Daoy (cell line): ENCODE measurements at places on chromosomes 1 and 21. TPM values are rescaled to one million over a fixed set of nuclear protein-coding genes. Genes with fewer than 3 reads are reported as not detected.

CELA3B gene
- total RNA-seq: not detected in 2 replicates

GUCA2A gene
- total RNA-seq: not detected in 2 replicates

LYPLAL1 gene
- total RNA-seq: 16.2 and 36.1 TPM in 2 replicates

PEX10 gene
- total RNA-seq: 33.4 and 36.3 TPM in 2 replicates

CLCNKA gene
- not detected in 2 replicates for total RNA-seq

VHLL gene
- not detected in 2 replicates for total RNA-seq

VASH2 gene
- total RNA-seq: 4.4 and 4.8 TPM in 2 replicates

CCDC185 gene
- 0.06 and 0.11 TPM in 2 replicates for total RNA-seq

APP gene
- 156 and 162 TPM in 2 replicates for total RNA-seq

LAMC1 gene
- total RNA-seq: 106 and 117 TPM in 2 replicates

C2CD4D gene
- total RNA-seq: not detected in 2 replicates

CD244 gene
- total RNA-seq: not detected in 2 replicates

SPRR2E gene
- total RNA-seq: not detected in 2 replicates

NPHS2 gene
- not detected in 2 replicates for total RNA-seq

PAQR7 gene
- 6.1 and 7.9 TPM in 2 replicates for total RNA-seq

GRCh38 chr21:31553926-31554325 is 105.6 kb upstream of the SOD1 start:
- no peak for DNase-seq

GRCh38 chr21:37561506-37561905 is 194.9 kb downstream of the DYRK1A start:
- no peak for DNase-seq

GRCh38 chr1:8022395-8023286 is 3.5 kb downstream of the ERRFI1 start:
- DNase-seq: no peak

- peak; percentile 74 for DNase-seq
Measured at GRCh38 chr1:3727042-3727824, 25.0 kb upstream of the CCDC27 start.

- DNase-seq: no peak
Measured at GRCh38 chr1:61013946-61014667, 68.3 kb upstream of the NFIA start.

DNA sequence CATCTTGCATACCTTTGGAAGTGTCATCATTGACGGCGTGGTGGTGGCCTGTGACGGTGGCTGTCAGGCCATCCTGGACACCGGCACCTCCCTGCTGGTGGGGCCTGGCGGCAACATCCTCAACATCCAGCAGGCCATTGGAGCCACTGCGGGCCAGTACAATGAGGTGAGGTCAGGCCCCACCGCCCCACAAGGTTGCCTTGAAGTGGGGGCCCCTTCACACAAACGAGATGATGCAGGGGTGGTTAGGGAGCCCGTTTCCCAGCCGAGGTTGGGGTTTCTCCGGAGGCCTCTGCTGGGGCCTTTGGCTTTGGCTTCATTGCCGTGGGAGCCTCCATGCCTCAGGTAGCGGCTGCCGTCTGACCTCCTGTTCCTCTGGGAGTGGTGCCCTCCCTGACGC is 29.6 kb downstream of the KCNA10 start:
- DNase-seq: no peak

GRCh38 chr1:106173101-106173500 is 883.4 kb upstream of the PRMT6 start:
- DNase-seq: no peak

- no peak for DNase-seq
Measured at GRCh38 chr1:33338048-33338439, 17.1 kb upstream of the A3GALT2 start.

GRCh38 chr1:47521034-47521881 is 83.4 kb downstream of the FOXD2 start:
- DNase-seq: peak; percentile 23

DNA sequence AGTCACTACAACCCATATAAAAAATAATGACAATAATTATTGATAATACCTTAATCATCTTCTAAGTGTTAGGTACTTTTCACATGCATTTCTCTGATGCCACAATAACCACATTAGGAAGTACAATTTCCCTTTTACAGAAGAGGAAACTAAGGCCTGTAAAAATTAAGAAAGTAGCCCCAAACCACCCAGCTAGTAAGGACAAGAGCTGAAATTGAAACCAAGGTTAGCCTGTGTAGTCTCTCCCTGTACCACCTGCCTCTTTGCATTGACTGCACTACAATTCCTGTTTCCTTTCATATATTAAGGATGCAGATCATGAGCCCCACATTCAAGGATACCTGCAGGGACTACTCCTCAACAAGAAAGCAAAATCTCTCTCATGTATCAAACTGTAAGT is 288.8 kb downstream of the GPATCH2 start:
- no peak for DNase-seq

- no peak for DNase-seq
Measured at GRCh38 chr1:182046763-182047162, 14.7 kb downstream of the ZNF648 start.

DNA sequence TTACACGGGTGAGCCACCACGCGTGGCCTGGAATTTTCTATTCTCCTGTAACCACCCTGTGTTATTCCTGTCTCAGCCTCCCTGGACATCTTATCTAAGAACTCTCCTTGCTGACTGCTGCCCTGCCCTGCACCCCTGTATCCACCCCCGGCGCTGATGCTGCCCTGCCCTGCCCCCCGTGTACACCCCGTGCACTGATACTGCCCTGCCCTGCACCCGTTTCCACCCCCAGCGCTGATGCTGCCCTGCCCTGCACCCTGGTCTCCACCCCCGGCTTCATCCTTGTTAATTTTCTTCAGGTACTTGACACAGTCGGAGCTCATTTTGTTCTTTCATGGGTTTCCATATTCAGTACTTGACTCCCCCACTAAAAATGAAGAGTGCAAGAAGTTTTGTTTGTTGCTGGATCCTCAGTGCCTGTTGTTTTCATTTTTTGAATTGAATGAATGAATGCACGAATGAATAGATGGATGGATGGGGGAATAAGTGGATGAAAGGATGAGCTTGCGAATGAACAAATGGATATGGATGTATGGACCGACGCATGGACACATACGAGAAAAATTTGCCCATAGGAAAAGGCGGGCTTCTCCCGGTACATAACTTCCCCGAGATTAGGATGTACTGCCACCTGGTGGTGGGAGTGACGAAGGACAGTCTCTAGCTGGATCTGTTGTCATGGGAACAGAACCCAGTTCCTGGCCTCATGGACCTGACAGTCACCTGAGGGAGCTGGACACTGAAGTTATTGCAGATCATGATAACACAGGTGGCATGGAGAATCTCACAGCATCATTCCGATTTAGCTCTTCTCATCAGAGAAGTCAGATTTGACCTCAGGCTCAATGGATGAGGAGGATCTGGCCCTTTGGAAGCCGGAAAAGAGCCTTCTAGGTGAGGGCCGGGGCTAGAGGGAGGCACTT is 14.9 kb downstream of the AADACL4 start:
- peak; percentile 82 for DNase-seq

DNA sequence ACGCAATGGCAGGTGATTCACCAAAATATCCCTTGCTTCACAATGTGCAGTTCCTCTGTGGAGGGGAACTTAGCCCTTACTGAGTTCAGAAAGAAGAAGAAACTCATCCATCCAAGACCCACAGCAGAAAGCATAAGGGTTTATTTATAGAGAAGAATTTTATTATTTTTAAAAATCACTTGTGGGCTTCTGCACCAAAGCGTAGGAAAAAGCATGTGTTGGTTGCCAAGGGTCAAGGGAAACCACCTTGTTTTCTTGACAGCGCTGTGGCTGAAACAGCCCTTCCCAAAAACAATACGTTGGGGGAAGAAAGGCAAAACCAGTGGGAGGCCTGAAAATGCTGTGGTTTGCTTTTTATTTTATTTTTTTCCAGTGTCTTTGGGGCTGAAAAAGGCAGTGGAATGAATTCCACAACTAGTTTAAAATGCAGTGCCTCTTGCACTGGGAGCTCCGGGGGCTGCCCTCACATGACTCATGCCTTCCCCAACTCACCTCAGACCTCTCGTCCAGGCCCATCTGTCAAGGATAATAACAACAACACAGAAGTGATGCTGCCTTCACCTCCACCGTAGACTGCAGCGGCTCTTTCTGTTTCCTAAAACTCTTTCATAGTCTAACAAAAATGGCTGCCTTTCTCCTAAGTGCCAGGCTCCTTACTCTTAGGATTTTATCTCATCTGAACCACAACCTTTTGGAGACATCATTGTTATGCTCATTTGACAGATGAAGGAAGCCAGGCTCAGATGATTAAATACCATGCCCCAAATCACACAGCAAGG is 224.2 kb upstream of the JUN start:
- DNase-seq: peak; percentile 38

DNA sequence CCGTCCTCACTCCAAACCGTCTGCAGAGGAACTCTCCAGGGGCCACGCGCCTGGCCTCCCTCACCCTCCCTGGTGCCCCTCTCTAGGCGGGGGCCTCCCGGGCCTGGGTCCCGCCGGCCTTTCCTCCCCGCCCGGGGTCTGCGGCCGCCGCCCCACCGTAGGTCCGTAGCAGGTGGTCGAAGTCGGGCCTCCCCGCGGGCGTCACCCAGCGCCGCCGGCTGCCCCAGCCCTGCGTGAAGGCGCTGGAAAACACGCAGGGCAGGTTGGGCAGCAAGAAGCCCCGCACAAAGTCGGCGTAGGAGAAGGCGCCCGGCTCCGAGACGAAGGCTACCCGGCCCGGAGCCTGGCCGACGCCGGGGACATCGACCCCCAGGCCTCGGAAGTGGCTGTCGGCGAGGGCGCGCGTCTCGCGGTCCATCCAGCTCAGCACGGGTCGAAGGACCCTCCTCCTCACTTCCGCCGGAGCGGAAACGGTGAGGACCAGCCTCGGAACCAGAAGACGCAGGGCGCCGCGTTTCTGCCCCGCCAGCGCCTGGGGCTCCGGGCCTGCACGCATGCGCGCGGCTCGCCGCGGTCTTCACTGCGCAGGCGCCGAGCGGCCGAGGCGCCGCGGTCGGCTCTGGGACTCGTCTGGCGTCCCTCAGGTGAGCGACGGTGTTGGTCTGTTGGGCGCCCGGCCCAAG is at the start of the genes JMJD4 and SNAP47:
Gene JMJD4, minus strand, starts transcription at position 447 of the 683 bp plus-strand sequence. Its CDS starts 29 bp downstream, at position 418.
Gene SNAP47, plus strand, starts transcription at position 580 of the 683 bp plus-strand sequence. CDS start 12,302 bp downstream, outside the sequence.
- DNase-seq: peak; percentile 95

GRCh38 chr1:21855257-21856096 is 43.4 kb downstream of the LDLRAD2 start:
- DNase-seq: peak; percentile 48

GRCh38 chr1:103087256-103087655 is 21.1 kb downstream of the COL11A1 start:
- no peak for DNase-seq

DNA sequence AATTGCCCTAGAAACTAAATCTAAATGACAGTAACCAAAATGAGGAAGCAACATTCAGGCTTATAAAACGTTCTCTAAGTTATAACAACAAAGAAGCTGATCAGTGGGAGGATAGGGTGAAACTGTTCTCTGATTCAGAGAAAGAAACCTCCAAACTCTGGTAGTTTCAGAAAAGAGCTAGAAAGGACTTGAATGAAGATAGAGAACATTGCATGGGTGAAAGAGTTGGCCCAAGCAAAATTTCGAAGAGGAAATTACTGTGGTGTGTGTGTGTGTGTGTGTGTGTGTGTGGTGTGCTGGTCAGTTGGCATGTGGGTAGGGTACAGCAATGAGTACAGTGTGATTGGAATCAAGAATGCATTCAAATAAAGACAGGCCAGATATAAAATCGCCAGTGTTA is 16.5 kb upstream of the SPAG17 start:
- DNase-seq: no peak

DNA sequence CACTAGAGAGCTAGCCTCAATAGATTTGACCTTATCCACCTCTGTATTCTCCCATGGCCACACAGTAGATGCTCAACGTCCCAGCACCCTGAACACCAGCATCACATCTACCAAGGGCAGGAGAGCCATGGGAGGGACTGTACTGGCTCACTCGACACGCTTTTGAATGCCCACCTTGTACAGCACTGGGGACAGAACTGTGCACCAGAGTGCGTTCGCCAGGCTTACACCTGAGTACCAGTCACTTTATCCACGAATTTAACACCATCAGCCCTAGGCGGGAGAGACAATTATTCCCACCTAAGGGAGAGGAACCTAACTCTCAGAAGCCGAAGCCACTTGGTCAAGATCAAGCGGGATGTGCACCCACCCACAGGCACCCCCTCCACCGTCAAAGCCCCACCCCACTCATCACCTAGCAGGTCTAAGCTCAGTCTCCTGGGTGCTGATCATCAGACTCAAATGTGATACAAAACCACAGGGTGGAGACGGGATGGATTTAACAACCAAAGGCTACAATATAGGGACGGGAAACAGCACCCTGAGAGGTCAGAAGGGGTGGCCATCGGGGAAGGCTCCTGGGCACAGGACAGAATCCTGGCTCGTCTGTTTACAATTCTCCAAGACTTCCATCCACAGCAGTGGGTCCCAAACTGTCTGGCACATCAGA is 110.5 kb downstream of the GLIS1 start:
- no peak for DNase-seq

GRCh38 chr1:97245026-97245425 is 523.4 kb downstream of the PTBP2 start:
- no peak for DNase-seq

DNA sequence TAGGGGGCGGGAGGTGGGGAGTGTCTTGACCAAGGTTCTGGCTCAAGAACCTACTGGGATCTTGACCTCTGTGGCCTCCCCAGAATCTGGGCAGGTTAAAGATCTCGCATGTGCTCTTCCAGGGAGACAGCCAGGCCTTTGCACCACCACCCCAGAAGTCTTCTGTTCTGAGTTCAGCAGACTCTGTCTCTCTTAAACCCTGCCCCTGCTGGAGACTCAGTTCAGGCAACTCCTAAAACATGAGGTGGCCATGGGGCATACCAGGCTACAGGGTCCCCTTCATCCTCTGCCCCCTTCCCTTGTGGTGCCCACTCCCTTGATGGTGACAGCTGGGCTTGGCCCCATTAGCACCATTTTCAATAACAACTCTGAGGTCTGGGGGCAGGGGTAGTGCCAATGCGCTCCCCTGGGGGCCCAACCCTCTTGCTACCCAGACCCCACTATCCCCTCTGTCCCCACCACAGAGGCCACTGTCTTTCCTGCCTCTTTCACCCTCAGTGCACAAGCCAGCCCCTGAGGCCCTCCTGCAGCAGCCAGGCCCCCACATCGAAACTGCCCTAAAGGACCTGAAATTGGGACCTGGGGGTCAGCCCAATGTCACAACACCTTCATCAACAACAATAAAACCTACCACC is 132.7 kb upstream of the RUNX3 start:
- no peak for DNase-seq

GRCh38 chr1:180841415-180841814 is 71.3 kb upstream of the KIAA1614 start:
- DNase-seq: no peak

GRCh38 chr1:47881505-47882442 is 115.4 kb downstream of the TRABD2B start:
- peak; percentile 89 for DNase-seq

DNA sequence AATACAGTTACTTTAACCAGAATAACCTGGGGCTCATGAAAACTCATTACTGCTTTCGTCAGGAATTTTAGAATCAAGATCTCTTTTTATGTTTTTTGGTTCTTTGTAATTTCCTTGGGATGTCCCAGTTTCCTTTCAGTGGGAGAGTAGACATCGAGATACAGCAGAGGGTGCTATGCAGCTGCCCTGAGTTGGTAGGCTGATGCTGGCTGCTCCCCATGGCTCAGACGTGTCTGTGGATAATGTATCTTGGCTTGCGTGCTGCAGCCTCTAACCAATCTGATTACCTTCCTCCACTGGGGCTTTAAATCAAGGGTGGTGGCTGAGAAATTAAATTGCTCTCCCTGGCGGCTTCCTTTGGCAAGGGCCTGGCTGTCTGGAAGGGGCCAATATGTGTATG is 253.7 kb downstream of the CACNA1E start:
- DNase-seq: no peak

- DNase-seq: peak; percentile 71
Measured at GRCh38 chr21:44509539-44509938, 30.5 kb downstream of the KRTAP10-1 start.

- DNase-seq: peak; percentile 56
Measured at GRCh38 chr1:47104816-47105215, 32.4 kb upstream of the CYP4A22 start.
